ENCODE measurements at places on chromosomes 1 and 21.

DNA sequence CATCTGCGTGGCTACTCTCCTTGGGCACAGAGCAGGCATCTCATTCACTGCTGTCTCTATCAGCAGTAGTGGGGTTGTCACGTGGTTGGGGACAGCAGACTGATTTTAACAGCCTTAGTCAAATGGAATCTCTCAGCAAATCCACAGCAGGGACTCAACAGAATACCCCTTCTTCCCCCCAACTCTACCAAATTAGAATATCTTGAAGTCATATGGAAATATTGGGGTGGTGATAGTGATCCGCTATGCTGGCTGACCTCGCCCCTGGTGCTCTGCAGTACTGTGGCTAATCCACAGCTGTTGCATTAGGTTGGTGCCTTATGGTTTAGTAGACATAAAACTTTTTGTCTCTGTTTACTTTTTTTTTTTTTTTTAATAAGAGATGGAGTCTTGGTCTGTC, 23.9 kb downstream of the HHAT start:
- no peak for DNase-seq

DNA sequence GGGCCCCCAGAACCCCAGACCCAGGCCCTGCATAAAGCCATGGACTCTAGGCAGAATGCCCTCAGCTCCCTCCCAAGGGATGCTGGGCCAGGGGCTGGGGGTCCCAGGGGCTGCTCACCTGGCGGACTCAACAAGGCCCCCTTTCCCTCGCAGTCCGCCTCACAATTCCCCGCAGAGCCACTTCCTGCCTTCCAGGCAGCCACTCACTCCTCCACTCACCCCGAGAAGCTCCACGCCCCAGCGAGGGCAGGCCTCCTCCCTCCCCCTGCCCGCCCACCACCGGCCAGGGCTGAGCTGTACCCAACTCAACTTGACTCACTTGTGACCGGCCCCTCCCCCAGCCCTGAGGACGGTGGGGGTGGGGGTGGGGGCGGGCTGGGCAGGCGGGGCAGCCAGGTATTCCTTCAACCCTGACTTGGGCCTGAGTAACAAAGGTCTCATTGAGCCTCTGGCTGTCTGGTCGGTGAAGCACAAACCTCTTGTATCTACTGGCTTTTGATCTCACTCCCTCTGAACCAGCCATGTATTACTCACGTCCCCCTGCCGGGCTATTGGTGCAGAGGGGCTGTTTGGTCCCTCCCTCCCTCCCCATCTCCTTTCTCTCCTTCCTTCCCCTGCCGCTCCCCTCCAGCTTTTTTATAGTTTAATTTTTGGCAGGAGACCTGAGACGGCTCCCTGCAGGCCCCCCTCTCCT, 5.9 kb downstream of the BLACAT1 start:
- no peak for DNase-seq

DNA sequence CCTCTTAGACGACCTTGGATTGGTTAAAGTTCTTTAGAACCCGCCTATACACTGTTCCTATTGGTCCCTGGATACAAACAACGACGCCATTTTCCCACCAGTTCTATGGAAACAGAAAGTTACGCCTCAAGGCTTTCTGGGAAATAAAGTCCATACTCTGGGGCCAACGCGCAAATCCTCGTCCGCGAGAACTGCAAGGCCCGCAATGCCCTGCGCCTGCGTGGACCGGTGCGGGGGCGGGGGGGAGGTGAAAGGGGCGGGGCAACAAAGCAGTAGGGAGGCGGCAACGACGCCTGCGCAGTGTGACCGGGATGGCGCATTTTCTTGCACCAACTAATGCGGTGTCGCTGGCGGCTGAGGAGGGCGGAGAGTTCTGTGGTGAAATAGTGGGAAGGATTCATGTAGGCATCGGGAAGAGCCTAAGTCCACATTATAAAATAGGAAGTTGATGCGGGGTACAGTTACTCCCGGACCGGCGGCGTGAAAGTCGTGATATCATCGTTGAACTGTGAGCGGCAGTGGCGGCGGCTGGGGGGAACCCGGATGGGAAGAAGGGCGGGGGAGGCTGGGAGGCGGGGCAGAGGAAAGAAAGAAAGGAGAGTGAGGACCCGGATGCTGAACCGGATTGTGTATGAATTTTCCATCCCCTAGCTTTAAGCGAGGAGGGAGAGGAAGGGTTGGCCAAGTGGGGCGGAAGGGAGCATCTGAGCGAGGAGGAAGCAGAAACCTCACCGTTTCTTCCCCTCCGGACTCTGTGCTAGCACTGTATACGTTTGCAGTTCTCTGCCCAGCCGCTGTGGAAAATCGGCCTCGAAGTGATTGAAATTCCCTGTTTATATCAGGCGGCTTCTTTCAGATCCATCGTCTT, at the start of gene GGPS1:
TSS of gene GGPS1 (plus strand) at position 300 of the 868 bp plus-strand sequence. CDS start 6,695 bp downstream, outside the sequence.
- DNase-seq, result peak; percentile 98

DNA sequence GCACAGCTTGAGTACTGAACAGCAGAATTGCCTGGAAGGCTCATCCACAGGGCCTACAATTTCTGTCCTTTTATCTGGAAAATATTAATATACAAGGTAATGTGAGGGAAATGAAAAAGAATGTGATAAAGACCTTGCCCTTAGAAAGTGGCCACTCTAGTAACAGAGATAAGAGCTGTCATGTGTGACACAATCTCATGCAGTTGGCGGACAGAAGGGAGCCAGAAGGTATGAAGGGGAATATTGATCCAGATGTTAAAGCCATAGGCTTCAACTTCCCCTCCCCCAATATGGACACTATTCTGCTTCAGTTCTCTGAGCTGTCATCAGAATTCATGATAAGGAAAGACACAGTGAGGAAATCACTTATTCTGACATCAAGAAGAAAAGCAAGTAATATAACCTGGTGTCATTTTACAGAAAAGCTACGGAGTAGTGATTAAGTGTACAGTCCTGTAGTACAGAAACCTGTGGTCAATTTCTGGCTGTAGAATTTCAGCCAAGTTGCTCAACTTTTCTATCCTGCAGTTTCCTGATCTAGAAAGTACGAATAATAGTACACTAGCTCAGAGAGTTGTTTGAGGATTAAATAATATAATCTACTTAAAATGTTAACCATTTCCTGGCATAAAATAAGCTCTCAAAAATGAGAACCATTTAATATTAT, 572.1 kb downstream of the DPYD start:
- no peak for DNase-seq

GRCh38 chr1:159055181-159055641, 21.4 kb downstream of the AIM2 start:
- no peak for DNase-seq

- DNase-seq, result no peak
Measured at GRCh38 chr1:90135286-90135685, 140.4 kb downstream of the ZNF326 start.

DNA sequence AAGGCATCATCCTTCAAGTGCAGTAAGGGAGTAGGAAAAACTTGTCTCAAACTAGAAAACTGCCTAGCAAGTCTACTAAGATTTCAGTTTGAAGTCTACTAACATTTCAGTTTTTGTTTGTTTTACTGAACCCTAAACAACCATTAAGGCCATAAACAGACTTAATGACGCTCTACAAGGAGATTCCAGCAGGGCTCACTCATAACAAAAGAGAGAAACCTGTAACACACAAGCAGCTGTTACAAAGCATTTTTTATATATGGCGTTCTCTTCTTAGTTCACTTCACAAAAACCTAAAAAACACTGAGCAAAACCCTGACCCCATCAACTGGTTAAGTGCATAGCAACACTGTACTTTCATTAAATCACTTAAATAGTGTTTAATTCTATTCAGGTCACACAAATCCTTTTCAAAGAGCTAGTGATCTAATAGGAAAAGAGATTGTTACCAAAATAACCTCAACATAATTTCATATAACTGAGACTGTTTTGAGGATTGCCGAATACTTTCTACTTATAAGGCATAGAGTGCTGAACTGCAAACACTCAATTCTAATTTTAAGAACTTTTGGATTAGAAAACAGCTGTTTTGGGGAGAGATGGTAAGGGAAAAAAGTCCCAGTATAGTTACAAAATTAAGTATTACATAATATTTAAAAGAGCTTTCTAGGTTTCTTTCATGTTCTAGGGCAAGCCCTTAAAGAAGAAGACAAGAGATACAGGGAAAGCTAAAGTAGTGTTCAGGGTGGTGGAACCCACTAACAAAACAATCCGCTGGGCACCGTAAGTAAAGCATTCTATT, 1.4 kb downstream of the B3GALNT2 start:
- no peak for DNase-seq

DNA sequence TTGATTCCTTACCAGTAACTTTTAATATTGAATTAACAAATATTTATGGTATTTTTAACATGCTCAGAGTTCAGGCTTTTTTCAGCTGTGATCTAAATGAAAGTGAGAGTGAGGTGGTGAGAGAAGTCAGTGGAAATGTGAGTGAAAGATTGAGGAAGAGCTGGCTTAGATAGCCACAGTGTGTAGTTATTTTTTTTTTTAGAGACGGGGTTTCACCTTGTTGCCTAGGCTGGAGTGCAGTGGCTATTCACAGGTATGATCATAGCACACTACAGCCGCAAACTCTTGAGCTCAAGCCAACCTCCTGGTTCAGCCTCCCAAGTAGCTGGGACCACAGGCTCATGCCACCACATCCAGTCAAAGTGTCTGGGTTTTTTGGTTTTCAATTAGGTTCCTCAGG, 10.9 kb downstream of the RNF11 start:
- no peak for DNase-seq

DNA sequence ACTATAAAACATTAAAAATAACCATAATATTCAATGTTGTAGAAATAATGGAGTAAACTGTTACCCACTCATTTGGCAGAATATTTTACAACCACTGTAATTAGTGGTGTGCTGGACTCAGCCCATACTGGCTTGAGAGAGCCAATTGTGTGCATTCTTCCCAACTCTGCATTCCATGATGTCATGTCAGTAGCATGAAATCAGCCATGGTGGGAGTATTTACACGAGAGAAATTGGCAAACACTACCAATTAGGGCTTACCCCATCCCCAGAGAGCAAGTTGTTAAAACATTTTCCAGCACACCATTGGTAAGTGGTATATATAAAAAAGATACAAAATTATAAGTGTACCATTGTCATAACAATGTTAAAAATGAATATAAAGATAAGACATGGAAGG, 19.1 kb upstream of the QSOX1 start:
- DNase-seq, result no peak

DNA sequence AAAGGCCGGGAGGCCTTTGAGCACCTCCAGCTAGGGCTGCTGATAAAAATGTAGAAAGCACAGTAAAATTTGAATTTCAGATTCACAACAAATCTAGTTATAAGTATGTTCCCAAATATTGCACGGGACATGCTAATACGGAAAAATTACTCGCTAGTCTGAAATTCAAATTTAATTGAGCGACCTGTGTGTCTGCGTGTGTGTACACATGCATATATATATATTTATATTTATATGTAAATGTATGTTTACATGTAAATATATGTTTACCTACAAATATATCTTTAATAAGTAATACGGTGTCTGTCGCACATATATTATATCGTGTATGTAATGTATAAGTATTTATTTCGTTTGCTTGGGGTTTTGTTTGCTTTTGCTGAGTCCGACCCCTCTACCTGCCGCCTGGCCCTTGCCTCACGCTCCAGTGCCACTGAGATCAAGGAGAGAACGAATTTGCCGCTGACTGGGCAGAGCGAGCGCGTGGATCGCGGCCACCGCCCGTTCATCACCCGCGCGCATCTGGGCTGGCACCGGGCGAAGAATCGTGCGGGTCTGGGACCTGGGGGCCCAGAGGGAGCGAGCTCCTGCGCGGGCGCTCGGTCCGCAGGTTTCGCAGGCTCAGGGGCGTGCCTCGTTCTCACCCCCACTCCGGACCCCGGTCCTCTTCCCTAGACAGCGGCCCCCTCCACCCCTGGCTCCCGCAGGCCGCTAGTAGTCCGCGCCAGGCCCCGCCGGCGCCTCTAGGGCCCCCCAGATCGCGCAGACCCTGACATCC, 534 bp upstream of the WRAP73 start:
- no peak for DNase-seq

DNA sequence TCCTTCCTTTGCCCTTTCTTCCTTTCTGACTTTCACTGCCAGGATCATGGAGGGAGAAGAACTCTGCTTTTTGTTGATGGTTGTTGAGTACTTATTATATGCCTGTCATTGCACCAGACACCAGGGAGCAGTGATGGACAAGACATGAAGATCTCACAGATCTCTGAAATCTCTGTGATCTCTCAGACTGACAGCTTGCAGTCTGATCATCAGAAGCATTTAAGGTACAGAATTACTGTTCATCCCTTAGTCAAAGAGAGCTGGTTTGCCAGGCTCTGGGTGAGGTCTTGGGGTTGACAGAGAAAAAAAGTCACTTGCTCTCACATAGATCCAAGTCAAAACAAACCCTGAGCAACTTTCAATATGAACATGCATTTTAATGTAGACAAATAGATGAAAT, 299.5 kb upstream of the FMN2 start:
- DNase-seq, result no peak

All from HS-27A (cell line).